ENCODE measurements at places on chromosomes 7 and 10.

DNA sequence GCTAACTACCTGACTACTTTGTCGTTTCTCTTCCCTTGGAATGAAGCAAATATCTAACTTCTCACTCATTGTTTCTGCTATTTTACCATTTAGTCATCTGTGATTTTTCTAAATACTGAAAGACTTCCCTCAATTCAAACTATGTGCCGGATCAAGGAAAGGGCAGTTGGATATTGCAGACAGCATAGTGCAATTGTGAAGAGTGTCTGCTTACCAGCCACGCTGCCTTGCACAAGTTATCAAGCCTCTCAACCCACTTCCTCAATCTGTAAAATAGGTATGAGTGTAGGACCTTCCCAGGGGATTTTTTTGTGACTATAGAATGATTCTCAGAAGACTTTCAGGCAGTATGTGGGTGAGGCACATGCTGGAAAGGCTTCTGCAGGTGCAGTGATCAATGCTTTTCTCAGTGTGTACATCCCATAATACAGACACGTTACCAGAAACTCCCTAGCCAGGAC, 54.3 kb downstream of the EGFR start:
- DNase-seq = peak; percentile 43

DNA sequence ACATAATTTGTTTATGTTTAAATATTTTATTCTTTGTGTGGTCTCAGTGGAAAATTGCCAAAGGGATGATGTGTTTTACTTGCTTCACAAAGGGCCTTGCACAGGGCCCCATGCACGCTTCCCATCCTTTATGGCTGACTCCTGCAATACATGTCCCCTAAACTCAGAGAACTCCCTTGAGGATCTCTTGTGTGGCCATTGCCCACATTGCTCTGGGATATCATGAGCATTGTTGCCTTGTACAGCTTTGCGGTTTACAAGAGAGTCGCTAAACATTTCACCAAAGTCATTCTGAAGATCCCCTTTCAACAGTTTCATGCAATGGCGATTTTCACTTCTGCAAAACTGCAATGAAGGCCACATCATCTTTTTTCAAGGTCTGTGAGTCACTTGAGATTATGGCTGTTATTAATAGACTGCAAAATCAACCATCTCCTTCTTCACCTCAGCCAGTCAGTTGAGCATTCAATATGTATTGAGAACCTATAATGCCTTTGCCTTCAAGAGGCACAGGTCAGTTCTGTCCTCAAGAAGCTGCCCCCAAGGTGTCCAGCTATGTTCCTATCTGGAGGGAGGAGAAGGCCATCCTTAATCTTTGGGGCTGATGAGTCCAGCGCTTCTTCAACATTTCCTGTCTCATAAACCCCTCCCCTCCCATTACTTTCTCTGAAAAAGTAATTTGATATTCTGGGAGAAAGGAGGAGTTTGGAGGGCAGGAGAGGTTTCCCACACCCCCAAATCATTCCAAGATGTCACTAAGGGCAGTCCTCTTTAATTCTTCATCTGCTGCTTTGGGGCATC, 108.1 kb downstream of the CCDC71L start:
- no peak for DNase-seq

- DNase-seq = no peak
Measured at GRCh38 chr7:16063221-16063620, 358.1 kb downstream of the CRPPA start.

- no peak for DNase-seq
Measured at GRCh38 chr7:1193593-1194424, 33.8 kb upstream of the ZFAND2A start.

GRCh38 chr10:52779541-52780390, 7.2 kb upstream of the MBL2 start:
- peak; percentile 3 for DNase-seq

DNA sequence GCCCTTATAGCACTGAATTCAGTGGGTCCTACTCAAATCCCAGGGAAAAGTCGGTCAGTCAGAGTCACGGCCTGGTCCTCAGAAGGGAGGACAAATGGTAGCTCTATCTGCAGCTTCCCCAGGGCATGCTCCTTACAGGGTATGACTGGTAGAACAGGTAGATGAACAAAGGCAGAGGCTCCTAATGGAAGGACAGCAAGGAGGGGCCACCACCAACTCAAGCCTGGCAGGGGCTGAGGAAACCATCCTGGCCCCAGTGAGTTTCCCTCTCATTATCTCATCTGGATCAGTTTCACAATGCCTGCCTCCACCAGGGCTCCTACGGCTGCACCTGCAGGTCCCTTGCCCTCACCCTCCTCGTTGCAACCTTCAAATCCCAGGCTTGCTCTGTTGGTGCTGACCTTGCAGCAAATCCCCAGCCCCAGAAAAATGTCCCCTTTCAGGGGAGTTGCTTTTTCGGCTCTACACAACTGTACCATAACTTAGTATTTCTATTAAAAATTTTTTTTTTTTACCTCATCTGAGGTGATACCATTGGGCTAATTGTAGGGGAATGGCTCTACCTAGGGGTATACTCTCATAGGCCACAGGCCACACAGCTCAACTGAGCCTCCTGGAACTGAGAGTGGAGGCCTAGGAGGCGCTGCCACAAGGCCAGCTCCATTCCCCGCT, 2.4 kb upstream of the MYO1G start:
- DNase-seq = no peak

- no peak for DNase-seq
Measured at GRCh38 chr7:132429181-132429580, 147.1 kb downstream of the PLXNA4 start.

- no peak for DNase-seq
Measured at GRCh38 chr10:33524966-33525365, 190.5 kb upstream of the NRP1 start.

- DNase-seq = no peak
Measured at GRCh38 chr7:131480384-131481315, 75.8 kb downstream of the PODXL start.

DNA sequence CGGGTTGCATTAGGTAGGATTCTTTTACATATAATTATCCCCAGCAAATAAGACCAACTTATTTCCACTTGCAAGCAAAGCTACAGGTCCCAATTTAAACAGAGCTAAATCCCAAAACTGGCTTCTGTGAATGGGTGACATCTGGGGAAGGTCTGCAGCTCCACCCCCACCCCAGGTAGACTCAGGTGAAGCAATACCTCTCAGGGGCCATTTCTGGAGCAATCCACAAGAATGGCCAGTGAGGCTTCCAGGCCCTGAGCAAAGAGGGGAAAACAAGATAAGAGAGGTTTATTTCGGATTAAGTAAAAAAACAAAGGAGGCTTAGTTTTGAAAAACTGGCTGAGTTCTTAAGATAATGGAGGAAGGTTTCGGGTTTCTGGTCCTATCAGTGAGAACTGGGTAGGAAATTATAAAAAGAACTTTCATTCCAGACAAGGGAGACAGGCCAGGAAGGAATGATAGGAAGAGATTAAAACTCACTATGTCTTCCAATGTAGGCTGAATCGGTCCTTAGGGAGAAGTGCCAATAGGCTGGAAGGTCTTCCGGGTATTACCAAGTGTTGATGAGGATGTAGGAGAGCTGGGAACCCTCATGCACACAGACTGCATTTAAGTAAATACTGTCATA, 25.4 kb downstream of the SH3PXD2A start:
- no peak for DNase-seq

- DNase-seq = peak; percentile 15
Measured at GRCh38 chr7:134083766-134084487, 43.2 kb upstream of the LRGUK start.

DNA sequence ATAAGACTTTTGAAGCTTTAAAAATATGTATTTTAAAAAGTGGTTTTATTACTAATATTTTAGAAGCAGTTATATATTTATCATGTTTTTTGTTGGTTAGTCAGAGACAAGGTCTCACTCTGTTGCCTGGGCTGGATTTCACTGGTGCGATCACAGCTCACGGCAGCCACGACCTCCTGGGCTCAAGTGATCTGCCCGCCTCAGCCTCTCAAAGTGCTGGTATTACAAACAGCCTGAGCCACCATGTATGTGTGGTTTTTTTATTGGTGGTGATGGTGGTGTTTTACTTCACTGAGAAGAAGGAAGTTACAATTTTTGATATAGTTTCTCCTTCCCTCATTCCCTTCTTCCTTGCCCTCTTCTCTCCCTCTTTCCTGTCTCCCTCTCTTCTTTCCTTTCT, 13.4 kb downstream of the NHLRC2 start:
- no peak for DNase-seq

- no peak for DNase-seq
Measured at GRCh38 chr7:680411-681127, 45.9 kb upstream of the DNAAF5 start.

GRCh38 chr7:150322114-150322832, 882 bp upstream of the LRRC61 start:
- DNase-seq = no peak

DNA sequence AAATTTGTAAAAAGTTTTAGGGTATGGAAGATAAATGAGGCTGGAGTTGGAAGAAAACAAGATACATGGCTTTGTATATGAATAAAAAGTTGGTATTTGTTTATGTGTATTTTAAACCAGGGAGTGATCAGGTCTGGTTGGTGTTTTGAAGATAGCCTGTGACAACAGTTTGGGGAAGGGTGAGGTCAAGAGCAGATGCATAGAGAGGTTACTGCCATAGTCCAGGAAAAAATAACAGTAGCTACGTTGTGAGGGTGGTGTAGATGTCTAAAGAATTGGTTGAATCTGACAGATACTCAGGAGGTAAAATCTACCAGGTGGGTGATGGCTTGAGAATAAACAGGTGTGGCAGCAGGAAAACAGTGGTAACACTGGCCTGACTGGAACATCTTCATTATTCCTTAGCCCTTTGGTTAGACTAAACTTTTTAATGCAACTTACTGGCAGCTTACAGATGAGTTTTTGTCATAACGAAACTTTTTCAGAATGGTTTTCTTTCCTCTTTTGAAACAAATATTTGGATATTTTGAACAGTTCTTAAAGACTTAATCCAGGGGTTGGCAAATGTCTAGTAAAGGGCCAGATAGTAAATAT, 25.5 kb downstream of the ZNRF2 start:
- DNase-seq = no peak

DNA sequence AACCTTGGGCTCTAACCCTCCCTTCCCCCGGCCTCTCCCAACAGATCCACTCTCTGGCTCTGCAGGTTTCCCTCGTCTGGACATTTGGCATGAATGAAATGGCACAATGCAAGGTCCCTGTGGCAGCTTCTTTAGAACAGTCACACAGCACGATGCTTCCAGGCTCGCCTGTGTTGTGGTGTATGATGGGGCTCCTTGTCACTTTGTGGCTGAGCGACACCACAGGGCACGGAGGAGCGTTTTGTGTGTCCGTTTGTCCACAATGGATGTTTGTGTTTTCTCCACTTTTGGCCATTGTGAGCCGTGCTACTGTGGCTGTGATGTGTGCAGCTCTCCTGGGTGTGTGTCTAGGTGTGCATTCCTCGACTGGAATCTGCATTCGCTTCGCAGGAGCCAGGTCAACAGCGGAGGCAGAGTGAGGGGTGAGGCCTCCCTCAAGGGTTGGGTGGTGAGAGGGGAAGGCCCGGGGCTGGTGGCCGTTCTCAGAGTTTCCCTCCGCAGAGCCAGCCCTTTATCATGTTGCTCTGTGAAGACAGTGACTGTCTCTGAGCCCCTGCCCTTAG, 22.3 kb upstream of the SHH start:
- no peak for DNase-seq

- no peak for DNase-seq
Measured at GRCh38 chr10:88136712-88137111, 273.3 kb downstream of the PTEN start.

- DNase-seq = no peak
Measured at GRCh38 chr10:98638920-98639319, 192.2 kb upstream of the HPS1 start.

DNA sequence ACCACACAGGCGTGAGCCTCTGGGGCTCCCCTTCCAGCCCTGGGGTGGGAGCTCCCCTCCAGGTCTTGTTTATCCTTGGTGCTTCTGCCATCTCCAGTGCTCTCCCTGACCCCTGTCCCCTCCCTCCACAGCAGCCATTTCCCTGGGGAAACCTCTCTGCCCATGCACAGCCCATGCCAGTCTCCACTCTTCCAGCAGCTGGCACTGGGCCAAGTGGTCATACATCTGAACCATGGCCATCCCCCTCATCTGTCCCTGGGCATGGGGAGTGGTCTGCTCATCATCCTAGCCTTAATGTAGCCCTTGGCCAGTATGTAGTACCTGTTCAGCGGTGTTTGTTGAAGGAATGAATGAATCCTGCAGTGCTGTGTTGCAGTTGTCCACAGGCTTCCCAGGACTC, 172.4 kb upstream of the ZNF32 start:
- DNase-seq = no peak

DNA sequence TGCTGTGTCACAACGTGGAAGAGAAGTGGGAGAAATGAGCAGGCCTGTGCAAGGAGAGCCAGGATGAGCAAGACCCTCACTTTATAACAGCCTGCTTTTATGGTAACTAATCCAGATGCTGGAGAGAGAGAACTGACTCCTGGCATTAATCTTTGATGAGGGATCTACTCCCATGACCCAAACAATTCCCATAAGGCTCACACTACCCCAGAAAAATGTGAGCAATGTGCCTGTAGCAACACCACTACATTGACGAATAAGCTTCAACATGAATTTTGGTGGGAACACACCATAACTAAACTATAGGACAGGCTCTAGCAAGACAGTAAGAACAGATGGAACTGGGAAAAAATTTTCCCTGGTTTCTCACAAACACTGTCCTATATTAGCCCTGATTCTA, 173.6 kb upstream of the PRSS58 start:
- no peak for DNase-seq

DNA sequence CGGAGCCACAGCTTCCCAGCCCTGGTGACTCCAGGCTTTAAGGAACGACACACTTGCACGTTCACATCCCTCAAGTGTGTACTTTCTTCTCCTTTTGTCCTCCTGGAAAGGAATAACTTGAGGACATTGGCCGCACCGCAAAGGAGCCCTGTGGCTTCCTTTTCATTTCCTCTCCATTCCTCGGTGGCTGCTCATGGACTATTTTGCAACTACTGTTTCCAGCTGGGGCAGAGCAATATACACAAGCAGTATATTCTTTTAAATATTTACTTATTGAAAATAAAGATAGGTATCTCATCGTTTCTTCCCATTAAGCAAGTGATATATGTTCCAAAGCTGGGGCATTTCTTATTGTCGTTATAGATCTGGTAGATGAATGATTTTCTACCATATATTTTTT, 97.2 kb upstream of the LYZL1 start:
- DNase-seq = no peak

GRCh38 chr10:77177589-77177988, 460.0 kb downstream of the KCNMA1 start:
- no peak for DNase-seq

DNA sequence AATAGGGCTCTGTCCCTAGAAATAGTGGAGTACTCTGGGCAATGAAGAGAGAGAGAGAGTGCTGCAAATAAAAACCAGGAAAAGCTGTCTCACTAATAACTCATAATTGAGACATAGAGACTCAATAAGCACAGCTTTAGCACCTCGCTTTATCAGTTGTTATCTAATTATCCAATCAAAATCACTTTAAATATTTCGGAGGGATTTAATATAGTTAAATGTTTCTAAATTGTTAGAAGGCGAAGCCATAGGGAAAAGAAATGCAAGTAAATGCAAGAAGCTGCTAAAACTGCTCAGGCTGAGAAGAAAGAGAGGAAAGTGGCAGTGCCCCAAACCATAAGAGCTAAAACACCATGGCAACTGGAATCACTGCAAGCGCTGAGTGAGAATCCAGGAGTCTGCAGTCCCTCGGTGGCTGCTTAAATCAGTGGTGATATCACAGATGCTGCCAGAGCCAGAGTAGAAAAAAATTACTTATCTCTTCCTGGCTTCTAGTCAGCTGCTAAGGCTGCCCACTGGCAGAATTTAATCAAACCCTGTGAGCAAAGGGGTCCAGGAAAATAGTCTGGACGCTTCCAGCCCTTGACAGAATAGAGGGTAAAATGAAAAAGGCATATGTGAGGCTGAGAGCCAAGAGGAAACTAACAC, 150.4 kb upstream of the CHRM2 start:
- no peak for DNase-seq

- no peak for DNase-seq
Measured at GRCh38 chr10:58300676-58301075, 31.7 kb downstream of the CISD1 start.

All from HS-27A (cell line).